ENCODE measurements at places on chromosomes 5 and 9.
A peak's percentile ranks its signal among the peaks of the same experiment; 100 is the strongest.

GRCh38 chr5:156295431-156295830 is 31.5 kb upstream of the SGCD start:
- DNase-seq: no peak

- no peak for DNase-seq
Observed at GRCh38 chr9:21974343-21974721, 19.9 kb downstream of the CDKN2A start.

GRCh38 chr9:82105729-82106128 is 117.2 kb downstream of the SPATA31D1 start:
- DNase-seq: no peak

- DNase-seq: no peak
Observed at GRCh38 chr9:112200711-112201110, 25.6 kb upstream of the SUSD1 start.

DNA sequence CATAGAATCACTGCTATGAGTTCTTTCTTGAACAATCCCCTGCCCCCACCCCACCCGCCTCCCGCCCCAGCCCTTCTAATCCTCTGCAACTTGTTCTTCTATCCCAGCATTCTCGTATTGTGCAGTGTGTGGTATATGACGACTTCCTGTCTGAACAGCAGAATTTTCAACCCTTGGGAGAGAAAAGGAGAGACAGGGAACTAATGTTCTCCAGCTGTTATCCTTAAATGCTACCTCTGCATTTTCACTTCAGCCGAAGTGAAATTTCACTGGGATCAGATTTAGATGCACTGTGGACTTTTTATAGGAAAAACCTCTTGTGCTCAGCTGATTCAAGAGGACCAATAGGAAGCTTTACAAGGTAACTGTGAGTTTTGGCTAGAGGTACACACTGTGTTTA is 2.2 kb downstream of the FBXL7 start:
- DNase-seq: no peak

- DNase-seq: no peak
Observed at GRCh38 chr5:51379331-51379700, 3.9 kb upstream of the ISL1 start.

- DNase-seq: peak; percentile 75
Observed at GRCh38 chr9:99184475-99185347, 37.0 kb downstream of the ALG2 start.

- DNase-seq: no peak
Observed at GRCh38 chr9:30591461-30591860, 1793.0 kb upstream of the ACO1 start.

DNA sequence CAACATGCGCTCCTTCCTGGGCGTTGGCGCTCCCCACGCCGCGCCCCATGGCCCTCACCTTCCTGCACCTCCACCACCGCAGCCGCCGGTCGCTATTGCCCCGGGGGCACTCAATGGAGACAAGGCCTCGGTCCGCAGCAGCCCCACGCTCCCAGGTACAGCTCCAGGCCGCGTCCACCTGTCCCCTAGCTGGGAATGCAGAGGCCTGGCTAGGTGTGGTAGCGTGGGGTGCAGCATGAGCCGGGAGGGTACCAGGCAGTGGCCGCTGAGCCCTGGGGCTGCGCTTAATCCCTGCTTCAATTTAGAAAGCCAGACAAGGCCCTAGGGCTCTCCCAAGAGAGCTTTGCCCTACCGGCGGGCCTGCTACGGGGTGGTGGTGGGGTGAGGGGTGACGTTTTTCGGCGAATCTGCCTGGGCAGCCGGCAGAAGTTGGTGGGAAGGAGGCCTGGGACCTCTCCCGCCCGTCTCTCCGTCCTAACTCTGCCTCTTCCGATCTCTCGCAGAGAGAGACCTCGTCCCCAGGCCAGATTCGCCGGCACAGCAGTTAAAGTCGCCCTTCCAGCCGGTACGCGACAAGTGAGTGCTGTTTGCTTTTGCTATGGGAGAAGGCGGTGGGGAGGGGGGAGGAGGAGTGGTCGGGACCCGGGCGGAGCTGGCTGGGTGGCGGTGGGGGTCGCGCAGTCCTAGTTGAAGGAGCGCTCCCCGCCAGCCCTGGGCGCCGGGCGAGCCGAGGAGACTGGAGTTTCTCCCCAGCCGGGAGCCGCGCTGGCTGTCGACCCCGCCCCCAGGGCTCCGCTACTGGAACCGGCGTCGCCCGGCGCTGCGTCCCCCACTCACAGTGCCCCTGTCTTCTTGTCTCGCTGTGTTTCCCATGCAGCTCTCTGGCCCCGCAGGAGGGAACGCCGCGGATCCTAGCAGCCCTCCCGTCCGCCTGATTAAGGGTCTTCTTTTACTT is 4.8 kb downstream of the IRX1 start:
- no peak for DNase-seq

GRCh38 chr9:135506327-135507103 is 6.0 kb downstream of the MRPS2 start:
- DNase-seq: no peak

DNA sequence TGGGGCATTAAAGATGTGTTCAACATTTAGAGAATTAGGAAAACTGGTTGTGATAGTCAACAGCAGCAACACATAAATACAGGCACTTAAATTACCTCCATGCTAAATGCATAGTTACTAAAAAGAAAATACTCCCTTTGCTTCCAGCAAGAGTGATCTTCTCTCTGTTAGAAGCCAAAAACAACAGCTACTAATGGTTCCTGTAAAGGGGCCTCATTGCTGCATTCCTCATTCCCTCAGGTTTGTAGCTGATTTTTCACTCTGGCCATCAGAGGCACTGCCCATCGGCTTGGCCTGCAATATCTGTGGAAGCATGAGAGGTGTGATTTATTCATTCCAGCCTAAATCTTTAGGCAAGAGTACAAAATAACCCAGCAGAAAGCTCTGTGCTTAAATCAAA is 466.0 kb upstream of the ADAMTS16 start:
- DNase-seq: no peak

- DNase-seq: no peak
Observed at GRCh38 chr5:173730632-173731298, 114.3 kb upstream of the BOD1 start.

DNA sequence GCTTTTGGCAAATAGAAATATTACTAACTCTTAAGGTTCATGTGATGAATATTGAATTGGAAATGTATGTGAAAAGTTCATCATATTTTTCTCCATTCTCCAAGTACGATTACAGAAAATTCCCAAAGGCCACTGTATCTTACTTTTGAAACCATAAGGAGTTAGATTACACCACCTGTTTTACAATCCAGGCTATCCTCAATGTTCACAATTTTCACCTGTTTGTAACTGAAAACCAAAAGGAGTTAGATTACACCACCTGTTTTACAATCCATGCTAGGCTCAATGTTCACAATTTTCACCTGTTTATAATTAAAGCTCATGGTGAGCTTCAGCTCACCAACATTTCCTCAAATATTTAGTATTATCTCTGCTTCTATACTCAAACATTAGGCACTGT is 188.0 kb downstream of the HCN1 start:
- DNase-seq: no peak

DNA sequence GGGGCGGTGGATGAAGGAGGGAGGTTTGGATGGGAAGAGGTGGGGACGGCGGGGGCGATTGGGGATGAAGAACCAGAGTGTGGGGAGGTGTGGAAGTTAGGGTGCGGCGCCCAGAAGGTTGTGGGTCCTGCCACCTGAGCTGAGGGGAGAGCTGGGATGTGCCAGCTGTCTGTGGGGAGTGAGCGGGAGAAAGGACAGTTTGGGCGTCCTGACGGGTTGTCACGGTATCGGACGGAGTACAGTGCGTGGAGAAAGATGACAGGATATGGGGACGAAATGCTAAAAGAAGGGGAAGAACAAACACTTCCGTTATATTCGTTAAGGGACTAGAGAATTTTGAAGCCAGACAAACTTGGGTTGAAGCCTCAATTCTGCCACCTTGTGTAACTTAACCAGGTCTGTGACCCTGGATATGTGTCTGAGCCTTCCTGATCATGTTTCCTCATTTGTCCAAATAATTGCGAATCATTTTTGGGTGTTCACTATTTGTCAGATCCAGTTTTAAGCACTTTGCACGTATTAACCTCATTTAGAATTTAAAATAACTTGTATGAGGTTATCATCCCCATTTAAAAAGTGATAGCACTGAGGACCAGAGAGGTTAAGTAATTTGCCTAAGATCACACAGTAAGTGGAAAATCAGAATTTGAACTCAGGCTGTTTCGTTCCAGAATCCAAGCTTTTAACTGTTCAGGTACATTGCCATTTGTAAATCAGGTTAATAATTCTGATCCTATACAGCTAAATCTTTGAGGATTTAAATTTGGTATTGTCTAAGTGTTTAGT is 689 bp downstream of the CNTRL start:
- no peak for DNase-seq

DNA sequence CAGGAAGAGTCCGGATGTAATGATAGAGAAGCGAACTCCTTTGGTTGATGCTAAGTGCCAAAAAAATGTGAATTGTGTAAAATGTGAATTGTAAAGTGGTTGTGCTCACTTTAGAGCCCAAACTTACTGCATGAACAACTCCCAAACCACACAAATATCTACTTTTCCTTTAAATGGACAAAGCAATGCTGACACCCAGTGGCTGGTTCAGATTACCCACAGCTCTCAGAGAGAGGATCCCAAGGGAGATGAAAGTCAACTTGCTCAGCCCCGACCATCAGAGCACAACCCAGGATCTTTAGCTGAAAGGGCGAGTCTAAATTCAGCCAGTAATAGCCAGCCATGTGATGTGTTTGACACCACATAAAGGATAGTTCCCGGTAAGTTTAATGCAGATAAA is 133.7 kb downstream of the NMUR2 start:
- no peak for DNase-seq

DNA sequence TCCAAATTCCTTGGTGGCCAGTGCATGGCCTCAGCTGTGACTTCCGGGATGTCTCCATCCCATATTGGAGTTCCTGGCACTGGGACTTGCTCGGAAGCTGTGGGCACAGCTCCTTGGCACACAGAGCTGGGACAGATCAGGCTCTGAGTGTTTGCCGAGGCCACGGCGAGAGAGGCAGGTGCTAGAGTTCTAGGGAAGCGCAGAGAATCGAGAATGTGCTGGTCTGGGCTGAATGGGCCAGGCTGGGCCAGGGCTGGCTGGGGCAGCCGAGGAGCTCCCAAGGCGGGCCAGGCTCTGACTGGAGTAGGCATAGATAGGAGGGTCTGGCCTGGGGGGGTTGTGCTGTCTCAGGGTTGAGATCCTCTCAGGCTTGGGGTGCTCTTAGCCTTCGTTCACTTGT is 45.4 kb downstream of the HMCN2 start:
- DNase-seq: no peak

DNA sequence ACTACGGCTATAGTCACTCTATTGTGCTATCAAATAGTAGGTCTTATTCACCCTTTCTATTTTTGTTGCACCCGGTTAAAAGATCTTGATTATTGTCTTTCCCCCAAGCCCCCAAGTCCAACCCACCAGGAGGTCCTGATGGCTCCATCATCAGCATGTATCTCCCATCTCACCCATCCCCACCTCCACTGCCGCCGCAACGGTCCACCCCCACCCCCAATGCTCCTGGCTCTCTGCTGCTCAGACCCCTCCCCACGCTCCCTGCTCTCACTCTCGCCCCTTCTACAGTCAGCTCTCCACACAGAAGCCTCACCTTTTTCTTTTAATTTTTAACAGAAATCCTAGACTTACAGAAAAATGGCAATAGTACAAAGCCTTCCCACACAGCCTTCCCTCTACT is 51.5 kb upstream of the SH3PXD2B start:
- DNase-seq: no peak

DNA sequence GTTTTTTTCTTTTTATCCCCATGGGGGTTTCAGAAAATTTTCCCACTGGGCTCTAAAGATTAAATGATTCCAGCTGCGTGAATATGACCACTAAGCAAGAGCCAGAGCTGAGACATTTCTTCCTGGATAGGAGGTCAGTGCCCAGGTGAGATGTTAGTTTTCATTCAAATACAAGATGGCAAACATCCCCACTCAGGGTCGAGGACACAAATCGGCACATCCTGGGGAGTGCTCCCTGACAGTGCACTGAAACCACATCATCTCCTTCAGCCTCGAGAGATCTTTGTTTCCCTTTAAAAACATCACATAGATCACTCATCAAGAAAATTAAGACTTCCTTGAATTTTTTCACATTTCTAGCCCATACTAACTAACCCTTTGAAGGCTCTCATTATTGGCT is 273.2 kb upstream of the PANK3 start:
- no peak for DNase-seq

GRCh38 chr5:74851684-74852353 is 14.4 kb downstream of the FAM169A start:
- no peak for DNase-seq

DNA sequence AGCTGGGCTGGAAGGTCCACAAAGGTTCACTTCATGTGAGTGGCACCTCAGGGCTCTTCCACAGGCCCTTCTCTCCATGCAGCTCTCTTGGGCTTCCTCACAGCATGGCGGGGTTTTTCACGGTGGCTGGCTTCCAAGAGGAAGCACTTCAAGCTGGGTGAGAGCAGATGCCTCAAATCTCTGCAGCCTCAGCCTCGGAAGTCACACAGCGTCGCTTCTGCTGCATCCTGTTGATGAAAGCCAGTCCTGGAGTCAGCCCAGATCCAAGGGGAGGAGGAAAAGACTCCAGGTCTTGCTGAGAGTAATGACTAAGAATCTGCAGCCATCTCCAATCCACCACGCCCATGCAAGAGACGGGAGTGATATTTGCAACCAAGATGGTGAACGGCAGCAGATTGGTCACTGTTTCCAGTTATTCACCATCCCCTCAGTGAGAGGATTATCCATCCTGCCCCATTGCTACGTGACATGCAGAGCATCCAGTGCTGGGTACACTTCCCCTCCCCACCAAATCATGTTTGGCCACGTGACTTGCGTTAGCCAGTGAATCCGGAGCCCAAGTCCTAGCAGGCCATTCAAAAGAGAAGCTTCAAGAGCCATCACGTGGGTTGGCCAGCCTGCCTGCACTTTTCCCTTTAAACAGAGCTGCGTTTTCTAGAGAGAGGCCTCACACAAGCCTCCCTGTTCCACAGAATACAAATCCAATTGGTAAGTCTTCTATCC is 173.9 kb downstream of the C9orf50 start:
- DNase-seq: no peak

DNA sequence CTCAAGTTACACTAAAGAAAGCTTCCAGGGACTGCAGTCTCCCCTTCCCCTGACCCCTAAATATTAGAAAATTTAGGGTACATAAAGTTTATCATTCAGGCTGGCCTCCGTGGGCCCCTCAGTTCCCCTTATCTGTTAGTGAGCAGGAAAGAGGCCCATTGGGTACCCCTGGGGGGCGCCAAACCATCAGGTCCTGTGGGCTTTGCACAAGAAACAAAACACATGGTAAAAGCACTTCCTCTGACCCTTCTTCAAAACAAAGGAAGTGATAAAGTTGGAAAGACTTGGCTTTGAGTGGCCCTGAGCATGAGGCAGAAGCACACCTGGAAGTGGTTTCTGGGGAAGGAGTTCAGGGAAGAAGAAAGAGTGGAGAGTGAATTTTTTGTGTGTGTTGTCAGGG is 213.0 kb downstream of the SMARCA2 start:
- no peak for DNase-seq

GRCh38 chr5:122615832-122616231 is 159.0 kb upstream of the SNX2 start:
- DNase-seq: no peak

DNA sequence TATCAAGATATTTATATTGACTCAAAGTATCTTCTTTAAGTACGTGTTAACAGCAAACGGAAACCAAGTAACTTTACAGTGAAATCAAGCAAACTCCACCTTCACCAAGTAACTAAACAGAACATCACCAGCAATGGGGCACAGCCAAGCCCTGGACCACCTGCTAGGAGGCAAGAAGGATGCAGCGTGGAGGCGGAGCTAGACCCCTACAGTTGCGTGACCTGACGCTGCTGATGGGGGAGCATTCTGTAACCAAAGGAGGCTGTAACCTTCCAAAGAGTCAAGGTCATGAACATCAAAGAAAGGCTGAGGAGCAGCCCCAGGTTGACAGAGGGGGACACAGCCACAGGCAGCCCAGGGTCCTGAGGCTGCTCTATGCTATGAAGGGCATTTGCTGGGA is 6.1 kb downstream of the VAV2 start:
- DNase-seq: no peak
